Ureter (tissue), 1 donor: ENCODE measurements at places on chromosomes 11 and 22.
A peak's percentile ranks its signal among the peaks of the same experiment; 100 is the strongest.

GRCh38 chr22:50105208-50106100 is 15.6 kb downstream of the MOV10L1 start:
- peak; percentile 59 for DNase-seq

- no peak for DNase-seq
Observed at GRCh38 chr11:85685125-85685819, 723 bp downstream of the CCDC89 start.

- DNase-seq = no peak
Observed at GRCh38 chr11:77345621-77346020, 44.1 kb upstream of the GDPD4 start.

DNA sequence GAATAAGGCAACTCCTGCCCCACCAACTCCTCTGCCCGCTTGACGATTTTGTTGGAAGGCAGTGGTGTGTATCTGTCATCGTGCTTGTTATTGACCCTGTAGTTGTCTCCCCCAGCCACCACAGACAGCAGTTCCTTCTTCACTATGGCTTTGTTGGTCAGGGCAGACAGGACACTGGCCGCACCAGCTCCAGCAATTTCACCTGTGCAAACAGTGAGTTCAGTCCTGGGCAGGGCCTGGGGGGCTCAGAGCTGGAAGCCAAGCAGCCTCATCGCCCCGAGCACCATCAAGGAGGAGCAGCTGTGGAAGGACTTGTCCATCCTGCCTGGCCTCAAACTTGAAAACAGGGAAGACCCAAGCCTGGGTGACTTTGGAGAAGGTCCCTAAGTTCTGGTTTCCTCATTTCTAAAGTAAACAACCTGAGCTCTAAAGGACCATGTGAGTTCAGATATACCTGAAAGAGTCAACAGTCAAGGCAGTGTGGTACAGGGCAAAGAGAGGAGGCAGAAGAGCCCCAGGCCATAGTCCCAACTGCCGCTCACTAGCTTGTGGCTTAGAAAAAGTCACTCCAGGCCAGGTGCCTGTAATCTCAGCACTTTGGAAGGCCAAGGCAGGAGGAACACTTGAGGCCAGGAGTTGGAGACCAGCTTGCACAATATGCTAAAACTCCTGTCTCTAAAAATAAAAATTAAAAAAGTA is 4.6 kb downstream of the PLAAT2 start:
- DNase-seq = no peak

DNA sequence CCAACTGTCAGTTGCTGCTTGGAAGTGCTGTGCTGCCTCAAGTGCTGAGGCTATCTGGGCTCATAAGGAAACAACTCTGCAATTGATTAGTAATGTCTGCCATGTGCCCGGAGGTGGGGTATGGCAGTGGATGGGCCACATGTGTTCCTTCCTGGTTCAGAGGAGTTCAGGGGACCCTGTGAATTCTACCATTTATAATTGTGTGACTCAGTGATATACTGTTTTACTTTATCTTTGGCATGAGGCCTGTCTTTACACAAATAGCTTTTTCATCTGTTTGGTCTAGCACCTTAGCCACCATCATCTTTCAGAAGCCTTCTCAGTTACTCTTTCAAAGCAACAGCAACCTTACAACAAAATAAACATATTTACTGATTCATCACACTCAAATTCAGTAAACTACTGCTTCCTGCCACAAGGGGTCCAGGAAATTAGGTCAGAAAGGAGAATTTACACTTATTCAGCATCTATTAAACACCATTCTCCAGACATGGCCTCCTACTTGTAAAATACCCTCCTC is 20.9 kb downstream of the DKK3 start:
- no peak for DNase-seq

DNA sequence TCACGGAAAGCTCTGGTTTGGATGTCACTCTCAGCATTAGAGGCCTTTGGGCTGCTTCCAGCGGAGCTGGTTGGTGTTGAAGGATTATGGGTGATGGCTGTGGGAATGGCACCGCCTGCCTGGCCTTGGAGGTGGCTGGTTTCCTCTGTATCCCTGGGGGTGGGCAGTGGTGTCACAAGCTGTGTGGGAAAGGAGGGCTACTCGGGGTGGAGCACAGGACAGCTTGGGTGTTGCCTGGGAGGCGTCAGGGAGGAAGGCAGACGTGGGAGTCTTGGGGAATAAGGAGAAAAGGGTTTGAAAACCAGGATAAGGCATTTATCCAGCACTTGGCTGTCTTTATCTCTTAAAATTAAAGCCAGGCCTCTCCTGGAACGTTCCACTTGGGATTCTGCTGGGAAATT is 71.8 kb downstream of the ADAMTS15 start:
- DNase-seq = no peak

GRCh38 chr11:122210367-122210997 is 94.5 kb upstream of the BLID start:
- no peak for DNase-seq

DNA sequence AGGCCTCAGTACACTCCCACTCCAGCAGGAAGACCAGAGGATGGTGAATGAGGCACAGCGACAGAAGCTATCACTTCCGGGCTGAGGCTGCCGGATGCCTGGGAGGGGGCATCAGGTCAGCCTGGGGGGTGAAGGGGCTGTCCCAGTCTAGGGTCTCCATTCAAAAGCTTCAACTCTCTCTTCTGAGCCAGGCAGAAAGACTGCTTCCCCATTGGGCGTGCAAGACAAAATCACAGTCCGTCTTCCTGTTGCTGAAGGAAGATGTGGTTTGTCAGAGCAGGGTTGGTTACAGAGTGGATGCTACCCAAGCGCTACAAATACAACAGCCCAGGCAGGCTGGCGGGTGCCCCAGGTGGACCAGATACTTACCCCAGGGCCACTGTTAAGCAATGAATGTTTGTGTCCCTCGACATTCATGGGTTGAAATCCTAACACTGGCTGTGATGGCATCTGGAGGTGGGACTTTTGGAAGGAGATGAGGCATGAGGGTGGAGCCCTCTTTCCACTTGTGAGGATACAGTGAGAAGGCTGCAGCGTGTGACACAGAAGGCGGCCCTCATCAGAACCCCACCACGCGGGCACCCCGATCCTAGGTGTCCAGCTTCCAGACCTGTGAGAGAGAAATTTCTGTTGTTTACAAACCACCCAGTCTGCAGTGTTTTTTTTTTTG is 12.0 kb downstream of the UPK3A start:
- no peak for DNase-seq
